ENCODE measurements at places on chromosomes 12 and 14.
A peak's percentile ranks its signal among the peaks of the same experiment; 100 is the strongest.

GRCh38 chr14:70000601-70001000 lies 121.4 kb downstream of the SMOC1 start:
- DNase-seq = no peak

GRCh38 chr14:32565256-32565655 lies 236.2 kb downstream of the AKAP6 start:
- DNase-seq = no peak

DNA sequence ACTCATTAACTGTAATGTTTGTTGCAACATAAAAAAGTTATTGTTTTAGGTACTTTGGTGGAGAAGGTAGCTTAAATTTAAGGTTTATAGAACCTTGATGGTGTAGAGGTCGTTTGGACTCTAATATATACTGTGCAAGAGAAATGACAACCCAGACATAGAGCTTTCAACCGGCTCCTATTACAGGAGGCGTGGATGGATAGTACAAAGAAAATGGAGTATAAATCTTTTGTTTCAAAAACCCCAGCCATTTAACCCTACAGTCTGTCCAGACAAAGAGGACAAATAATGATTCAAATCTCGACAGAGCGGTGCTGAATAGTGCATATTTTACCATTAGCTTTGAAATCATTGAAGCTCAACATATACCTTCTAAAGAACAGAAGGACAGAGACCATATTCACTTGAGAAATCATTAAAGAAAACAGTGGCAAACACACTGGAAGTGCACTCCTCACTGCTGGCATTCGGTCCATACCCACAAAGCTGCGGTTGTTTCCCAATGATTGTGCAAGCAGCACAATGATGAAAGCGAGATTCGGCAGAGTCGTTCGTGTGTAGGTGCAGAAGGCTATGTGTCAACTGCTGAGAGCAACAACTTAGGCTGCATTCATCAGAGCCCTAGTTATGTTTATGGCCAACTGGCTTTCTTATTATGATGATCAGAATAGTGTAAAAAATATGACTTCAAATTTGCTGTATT lies 688.6 kb downstream of the NOVA1 start:
- no peak for DNase-seq

GRCh38 chr12:131211340-131211938 lies 257.7 kb downstream of the ADGRD1 start:
- no peak for DNase-seq

- no peak for DNase-seq
These were observed 7.7 kb downstream of the XRCC3 start for GRCh38 chr14:103707329-103708263.

DNA sequence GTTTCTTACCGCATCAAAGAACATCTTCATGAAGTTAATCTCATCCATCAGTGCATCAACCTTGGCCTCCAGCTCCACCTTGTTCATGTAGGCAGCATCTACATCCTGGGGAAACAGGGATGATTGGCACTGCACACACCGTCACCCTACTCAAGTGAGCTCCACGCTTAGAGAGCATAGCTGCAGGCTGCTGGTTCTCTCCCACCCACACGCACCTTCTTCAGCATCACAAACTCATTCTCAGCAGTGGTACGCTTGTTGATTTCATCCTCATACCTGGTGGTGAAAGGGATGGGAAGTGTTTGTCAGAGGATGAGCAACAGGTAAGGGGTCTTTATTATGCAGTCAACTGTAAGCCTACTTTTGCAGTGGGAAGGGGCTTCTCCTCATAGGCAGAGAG lies 2.3 kb downstream of the KRT5 start:
- no peak for DNase-seq

GRCh38 chr12:52715416-52715815 lies 12.1 kb upstream of the KRT77 start:
- no peak for DNase-seq

- no peak for DNase-seq
These were observed 494.9 kb upstream of the ATP2B1 start for GRCh38 chr12:90203556-90203955.

DNA sequence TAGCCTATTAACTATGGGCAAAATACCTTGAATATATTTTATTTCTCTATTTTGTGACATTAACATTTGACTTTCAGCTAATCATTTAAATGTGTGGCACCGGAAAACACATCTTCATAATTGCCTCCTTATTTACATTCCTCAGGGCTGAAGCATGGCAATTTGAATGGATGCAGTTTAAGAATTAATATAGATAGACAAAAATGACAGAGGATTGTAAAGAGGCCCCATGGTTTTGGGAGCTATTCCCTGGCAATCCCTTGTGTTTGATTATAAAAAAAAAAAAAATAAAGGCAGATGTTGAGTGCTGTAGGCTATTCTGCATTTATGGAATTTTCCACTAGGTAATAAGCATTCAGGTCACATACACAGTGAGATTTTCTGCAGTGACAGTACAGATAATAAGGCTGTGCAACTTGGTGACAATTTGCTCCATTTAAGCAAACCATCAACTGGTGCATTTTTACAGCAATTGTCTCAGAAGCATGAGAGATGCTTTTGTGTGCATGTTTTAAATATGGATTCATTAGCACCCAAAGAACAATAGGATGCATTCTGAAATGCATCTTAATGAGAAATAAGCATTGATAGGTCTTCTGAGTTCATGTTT lies 123.2 kb upstream of the SLC38A4 start:
- DNase-seq = no peak

GRCh38 chr12:130460611-130461446 lies 123.1 kb downstream of the PIWIL1 start:
- no peak for DNase-seq

GRCh38 chr12:69039911-69040310 lies 106.9 kb upstream of the CPM start:
- no peak for DNase-seq

GRCh38 chr12:2212971-2213869 lies 160.4 kb downstream of the CACNA1C start:
- no peak for DNase-seq

DNA sequence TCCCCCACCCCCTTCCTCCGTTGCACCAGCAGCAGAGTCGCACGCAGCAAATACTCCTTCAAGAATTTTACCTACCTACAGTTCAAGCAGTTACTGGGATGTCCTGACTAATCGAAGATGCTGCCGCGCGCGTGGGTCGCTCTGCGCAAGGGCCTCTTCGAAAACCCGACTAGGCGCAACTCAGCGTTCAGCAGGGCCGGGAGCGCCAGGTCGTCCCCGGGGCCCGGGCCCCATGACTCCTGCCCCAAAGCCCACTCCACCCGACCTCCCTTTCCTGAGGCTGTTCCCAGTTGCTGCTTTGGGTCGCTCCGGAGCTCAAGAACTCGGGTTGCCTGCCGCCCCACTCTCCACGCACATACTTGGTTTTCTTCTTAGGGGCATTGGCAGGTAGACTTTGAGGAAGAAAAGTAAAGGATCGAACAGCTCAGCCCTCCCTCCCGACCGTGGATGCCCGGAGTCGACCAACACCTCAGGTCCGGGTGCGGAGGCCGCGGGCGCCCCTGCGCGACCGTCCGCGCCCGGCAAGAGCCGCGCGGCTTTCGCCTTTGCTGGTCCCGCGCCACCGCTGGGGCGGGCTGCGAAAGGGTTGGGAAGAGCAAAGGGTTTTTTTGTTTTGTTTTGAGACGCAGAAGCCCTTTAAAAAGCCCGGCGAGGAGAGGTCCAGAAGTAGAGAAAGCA lies 1.9 kb downstream of the BMP4 start:
- DNase-seq = no peak

GRCh38 chr12:120713861-120714482 lies 3.7 kb downstream of the UNC119B start:
- DNase-seq = peak; percentile 50

- no peak for DNase-seq
These were observed 26.4 kb downstream of the RIMBP2 start for GRCh38 chr12:130689408-130690405.

GRCh38 chr12:24134092-24134491 lies 184.6 kb upstream of the SOX5 start:
- no peak for DNase-seq

DNA sequence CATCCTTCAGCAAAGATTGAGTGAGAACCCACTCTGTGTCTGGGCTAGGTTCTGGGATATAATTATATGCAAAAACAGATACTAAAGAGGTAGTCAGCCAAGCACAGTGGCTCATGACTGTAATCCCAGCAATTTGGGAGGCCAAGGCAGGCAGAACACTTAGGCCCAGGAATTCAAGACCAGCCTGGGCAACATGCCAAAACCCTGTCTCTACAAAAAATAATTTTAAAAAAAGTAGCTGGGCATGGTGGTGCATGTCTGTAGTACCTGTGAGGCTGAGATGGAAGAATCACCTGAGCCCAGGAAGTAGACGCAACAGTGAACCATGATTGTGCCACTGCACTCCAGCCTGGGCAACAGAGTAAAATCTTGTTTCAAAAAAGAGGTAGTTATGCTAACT lies 237.5 kb upstream of the HMGA2 start:
- no peak for DNase-seq

DNA sequence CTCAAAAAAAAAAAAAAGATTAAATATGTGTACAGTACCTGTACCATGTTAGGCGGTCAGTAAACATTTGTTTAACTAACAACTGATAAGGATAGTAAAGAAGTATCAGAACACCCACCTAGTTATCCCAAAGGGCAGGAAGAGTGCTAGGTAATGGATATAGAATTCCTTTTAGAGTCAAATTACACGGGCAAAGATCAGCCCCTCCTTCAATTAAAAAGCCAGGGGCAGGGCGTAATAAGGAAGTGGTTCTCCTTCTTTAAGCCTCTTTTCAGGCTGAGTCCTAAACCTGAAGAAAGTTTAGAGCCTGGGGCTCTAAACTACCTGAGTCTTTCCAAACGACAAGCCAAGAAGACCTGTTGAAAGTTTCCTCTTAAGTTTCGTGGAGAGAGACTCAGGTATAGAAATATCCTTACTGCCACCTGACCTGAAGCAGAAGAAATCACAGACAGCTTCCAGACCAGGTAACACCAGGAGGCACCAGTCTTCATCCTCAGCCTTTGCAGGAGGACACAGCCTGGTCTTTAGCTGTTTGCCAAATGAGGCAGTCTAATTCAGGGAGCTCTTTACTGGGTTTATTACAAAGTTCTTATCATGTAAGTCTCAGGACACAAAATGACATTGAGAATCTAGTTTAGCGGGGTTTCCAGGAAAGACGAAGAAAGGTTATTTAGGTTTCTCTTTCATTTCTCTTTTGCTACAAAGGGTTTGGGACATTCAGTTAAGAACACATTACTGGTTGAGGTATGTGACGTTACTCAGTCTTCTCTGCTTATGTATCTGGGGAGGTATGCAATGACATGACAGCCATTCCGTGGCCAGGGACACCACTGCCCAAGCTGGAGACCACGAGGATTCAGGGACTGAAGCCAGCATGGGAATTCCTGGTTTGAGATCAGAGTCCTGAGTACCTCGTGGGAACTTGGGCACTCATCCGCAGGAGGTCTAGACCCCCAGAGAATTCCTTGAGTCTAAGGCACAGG lies at the start of gene BCL2L14:
TSS of gene BCL2L14 (plus strand) at position 266 of the 983 bp plus-strand sequence. CDS start 8,367 bp downstream, outside the sequence.
- DNase-seq = no peak

GRCh38 chr12:119412811-119413794 lies 78.6 kb downstream of the CCDC60 start:
- peak; percentile 63 for DNase-seq
